ENCODE measurements at places on chromosomes 6 and 20.

GRCh38 chr6:33587529-33587928, 7.5 kb upstream of the BAK1 start:
- DNase-seq = no peak

DNA sequence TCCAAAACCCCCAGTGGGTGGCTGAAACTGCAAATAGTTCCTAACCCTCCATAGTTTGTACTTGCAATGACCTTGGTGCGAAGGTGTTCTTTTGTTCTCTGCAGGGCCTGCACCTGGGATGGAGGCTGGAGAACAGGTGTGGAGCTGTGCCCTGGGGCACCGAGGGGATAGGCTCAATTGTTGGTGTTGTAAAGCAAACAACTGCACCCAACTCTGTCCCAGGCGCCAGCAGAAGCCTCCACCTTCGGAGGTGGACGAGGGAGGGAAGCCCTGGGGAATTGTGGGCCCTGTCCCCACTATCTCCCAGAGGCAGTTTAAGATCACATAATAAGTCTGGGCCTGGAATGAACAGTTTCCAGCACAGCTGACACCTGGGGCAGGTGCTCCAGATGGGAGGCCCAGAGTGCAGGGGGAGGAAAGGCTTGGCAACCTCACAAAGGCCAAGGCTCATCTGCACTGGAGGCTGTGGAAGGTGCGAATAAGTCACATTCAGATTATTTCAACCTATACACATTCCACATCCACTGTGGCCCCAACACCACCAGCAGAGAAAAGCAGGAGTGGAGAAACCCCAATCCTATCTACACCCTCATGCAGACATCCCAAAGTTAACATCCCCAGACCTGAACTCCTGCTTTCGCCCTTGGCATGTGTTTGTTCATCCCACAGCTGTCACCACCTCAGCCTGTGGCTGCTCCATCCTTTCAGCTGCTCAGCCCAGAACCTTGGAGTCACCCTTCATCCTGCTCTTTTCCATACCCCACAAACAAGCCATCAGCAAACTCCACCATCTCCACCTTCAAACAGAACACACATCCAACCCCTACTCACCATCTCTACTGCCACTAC, 12.3 kb upstream of the CBFA2T2 start:
- DNase-seq = no peak

DNA sequence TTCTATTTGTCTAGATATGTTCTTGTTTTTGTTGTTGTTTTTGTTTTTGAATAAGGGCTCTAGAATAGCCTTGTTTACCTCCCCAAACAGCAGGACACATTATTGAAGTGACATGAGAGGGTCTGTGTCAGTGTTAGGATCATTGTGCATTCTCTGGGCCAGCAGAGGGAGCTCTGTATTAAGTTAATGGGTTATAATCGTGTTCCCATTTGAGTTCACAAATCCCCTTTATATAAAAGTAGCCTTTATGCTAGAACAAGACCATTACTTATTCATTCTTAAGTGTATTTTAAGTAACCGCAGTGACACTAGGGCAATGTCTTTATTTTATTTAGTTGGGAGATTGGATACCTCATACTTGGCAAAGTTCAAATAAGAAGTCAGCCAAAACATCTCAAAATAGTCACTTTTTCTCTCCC, 44.8 kb downstream of the STK4 start:
- DNase-seq = peak; percentile 5

DNA sequence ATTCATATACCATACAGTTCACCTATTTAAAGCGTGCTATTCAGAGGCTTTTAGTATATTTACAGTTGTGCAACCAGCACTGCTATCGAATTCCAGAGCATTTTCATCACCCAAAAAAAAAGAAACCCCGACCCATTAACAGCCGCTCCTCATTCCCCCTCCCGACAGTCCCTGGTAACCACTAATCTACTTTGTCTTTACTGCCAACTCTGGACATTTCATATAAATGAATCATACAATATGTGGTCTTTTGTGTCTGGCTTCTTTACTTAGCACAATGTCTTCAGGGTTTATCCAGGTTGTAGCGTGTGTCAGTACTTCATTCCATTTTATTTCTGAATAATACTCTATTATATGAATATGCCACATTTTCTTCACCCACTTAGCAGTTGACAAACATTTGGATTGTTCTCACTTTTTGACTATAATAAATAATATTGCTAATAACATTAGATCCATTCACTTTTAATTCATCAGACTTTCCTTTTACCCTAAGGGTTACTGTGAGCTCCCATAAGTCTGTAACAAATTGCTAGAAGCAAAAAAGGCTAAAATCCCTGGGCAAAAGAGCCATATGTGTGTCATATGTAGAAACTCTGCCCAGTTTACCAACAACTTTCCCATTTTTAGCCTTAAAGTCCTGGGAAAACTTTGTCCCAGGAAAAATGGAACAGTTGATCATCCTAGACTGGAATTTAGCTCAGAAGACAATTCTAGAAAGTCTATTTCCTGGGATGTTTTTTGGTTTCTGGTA, 23.2 kb upstream of the ROS1 start:
- no peak for DNase-seq

DNA sequence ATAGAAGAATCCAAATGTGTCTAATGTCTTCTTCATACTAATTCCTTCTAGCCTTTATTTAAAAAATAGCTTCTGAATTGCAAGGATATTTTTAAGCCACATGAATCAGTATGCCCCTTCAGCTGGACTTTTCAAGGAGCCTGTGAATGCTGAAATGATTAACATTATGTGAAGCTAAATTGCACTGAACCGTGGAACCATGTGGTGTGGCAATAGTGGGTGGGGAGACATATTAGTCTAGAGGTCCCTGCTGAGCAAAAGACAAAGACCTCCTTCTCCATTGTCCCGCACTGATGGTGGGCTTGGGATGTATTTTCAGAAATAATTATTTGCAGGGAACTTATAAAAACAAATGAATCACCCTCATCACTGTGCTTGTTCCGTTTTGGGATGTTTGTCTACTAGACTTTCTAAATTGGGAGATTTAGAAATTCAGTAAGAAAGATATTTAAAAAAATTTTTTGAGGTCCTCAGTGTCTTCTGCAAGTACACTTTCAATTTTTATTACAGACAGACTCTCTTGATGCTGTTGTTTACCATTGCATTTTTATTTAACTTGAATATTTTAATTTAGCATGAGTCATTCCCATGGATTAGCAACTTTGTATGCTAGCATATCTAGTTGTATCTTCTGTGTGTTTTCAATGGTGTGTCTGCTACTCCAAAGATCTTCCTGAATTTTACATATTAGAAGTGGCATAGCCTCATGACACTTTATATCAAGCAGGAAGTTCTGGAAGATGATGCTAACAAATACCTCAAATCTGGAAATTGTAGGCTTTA, 238.1 kb downstream of the LAMA2 start:
- no peak for DNase-seq

DNA sequence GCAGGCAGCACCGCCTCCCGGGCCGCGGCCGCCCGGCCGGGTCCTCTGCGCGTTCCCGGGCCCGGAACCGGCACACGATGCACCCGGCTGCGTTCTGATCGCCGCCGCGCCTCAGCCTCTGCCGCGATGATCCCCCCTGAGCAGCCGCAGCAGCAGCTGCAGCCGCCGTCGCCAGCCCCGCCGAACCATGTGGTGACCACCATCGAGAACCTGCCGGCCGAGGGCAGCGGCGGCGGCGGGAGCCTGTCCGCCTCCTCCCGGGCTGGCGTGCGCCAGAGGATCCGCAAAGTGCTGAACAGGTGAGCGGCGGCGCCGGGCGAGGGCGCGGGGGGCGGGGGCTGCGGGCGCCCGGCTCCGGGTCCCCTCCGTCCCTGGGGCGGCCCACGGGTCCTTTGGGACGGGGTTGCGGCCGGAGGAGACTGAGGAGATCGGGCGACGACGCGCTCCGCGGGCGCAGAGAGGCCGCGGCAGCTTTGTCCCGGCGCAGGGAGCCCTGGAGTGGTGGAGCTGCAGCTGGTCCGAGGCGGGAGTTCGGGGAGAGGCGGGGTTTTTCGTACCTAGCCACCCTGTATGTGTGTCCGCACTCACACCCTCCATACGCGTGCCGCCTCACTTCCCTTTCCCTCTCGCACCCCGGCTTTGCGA, 659 bp downstream of the SLC35F1 start:
- no peak for DNase-seq
